ENCODE measurements at places on chromosomes 16 and 17.

- DNase-seq = no peak
These were observed 66.3 kb upstream of the MYOCD start for GRCh38 chr17:12599186-12599920.

DNA sequence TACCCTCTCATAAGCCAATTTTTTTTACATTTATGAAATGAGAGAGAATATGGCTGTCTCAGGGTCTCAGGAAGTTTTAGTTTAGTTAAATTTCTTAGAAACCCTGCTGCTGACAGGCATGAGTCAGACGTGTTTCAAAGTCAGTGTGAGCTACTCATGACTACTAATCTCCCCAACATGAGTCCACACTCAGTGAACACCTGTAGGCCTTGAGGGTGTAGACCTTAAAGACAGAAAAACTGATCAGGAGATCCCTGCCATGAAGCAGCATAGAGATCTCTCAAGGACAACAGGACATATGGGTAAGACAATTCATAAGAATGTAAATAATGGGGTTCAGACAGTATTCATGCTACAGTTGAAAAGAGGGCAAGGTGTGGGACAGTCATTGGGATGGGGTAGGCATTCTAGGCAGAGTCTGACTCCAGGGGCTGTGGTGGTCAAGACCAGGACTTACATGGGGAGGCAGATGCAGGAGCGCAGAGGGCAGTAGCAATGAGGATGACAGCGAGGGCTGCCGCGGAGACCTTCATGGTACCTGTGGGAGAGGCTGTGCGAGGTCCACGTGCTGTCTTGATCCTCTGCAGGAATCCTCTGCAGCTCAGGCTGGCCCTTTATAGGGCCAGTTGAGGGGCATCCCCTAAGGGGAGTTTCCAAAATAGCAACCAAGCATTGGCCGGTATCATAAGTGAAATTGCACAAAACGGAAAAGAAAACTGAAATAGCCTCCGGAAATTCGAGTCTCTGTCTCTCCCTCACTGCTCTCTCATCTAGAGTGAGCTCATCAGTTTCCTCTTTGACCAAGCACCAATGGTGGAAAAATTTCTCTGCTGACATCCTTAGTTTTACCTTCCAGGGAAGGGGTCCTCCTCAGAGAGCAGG, at the start of gene CCL5:
Gene CCL5 (minus strand): TSS at position 588 of the 882 bp plus-strand sequence.
- DNase-seq = no peak

GRCh38 chr17:63647065-63647725, 25.0 kb downstream of the MAP3K3 start:
- DNase-seq = no peak

- DNase-seq = peak; percentile 86
These were observed 26.6 kb upstream of the SKAP1 start for GRCh38 chr17:48456589-48456988.

GRCh38 chr16:6611535-6611934, 721.1 kb upstream of the RBFOX1 start:
- DNase-seq = no peak

DNA sequence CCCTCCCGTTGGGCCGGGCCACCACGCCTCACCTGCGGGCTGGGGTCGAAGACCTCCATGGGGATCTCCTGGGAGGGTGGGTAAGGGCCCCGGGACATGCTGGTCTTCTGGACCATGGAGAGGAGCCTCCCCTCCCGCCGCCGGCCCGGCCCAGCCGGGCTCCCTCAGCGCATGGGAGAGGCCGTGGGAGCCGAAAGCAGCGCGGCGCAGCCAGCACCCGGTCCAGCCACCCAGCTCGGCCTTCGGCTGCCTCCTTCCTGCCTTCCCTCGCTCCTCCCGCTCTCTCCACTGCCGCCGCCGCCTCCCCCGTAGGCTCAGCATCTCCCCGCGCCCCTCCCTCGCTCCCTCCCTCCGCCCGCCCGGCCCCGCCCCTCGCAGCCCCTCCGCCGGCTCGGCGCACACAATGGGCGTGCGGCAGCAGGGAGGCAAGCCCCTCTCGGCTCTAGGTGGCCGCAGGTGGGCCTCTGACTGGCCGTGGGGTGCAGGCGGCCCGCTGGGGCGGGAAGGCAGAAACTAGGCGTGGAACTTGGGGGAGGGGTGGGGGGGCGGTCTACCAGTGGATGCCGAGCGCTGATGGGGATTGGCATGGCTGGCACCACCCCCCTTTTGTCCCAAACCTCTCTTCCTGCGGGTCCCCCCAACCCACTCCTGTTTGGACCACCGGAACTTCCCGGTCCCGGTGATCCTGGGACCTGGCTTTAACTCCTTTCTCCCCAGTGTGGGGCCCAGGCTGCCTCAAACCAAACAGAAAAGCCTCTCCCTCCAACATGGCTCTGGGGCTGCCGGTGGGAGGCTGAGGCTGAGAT, at the start of gene CACNB1:
Gene CACNB1 (minus strand): TSS at position 290 of the 806 bp plus-strand sequence. CDS start 174 bp downstream, at position 116.
- peak; percentile 85 for DNase-seq

GRCh38 chr17:55163408-55163807, 101.4 kb upstream of the HLF start:
- DNase-seq = peak; percentile 67

- no peak for DNase-seq
These were observed 33.8 kb downstream of the CTU2 start for GRCh38 chr16:88739977-88740726.

DNA sequence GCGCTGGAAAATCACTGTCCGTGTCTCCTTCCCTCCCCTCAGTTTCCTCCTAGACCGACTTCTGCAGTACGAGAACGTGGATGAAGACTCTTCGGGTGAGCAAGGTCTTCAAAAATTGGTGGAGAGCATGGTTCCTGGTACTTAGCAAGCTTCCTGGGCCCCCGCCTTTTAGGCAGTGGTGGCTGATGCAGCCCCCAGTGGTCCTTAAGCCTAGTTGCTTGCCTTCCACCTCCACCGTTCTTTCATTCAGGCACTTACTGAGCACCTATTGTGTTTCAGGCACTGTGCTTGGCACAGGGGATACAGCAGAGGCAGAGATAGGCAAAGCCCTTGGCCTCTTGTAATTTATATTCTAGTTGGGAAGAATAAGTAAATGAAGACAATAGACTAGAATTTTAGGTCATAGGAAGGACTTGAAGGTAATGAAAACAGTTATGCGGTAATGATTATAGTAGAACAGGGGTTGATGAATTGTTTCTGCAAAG, 767 bp downstream of the INO80E start:
- DNase-seq = no peak
